RPMI8226 (cell line): ENCODE measurements at places on chromosomes 1 and 21.

DNA sequence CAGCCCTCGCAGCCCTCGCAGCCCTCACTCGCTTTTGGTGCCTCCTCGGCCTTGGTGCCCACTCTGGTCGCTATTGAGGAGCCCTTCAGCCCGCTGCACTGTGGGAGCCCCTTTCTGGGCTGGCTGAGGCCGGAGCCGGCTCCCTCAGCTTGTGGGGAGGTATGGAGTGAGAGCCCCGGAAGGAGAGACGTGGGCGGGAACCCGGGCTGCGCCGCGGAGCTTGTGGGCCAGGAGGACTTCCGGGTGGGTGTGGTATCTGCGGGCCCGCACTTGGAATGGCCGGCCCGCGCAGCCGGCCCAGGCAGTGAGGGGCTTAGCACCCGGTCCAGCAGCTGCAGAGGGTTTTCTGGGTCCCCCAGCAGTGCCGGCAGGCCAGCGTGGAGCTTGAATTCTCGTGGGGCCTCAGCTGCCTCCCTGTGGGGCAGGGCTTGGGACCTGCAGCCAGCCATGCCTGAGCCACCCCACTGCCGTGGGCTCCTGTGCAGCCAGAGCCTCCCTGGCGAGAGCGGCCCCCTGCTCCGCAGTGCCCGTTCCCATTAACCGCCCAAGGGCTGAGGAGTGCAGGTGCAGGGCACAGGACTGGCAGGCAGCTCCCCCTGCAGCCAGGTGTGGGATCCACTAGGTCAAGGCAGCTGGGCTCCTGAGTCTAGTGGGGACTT, 9.9 kb upstream of the CFHR2 start:
- peak; percentile 87 for DNase-seq

GRCh38 chr1:234975122-234975940, 153.3 kb downstream of the TOMM20 start:
- no peak for DNase-seq

DNA sequence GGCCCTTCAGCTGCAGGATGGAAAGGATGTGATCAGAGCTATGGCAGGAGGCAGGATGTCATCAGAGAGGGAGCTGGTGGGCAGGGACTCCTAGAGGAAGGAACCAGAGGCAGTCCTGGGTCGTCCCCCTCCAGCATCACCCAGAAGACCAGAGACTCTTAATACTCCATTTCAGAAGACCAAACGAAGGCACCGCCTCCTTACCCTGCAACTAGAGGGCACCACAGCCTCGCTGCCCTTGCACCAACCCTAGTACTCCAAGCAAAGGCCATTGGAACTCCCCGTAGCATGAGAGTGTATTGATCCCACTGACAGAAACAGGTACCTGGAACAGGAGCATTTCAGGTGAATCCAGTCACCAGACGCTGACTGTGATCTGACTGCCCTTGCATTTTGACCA, 598.1 kb downstream of the NPHP4 start:
- DNase-seq: peak; percentile 57

GRCh38 chr21:40622531-40622930, 224.4 kb downstream of the DSCAM start:
- peak; percentile 62 for DNase-seq

GRCh38 chr1:202009326-202010179, 834 bp upstream of the ELF3 start:
- DNase-seq: peak; percentile 80

DNA sequence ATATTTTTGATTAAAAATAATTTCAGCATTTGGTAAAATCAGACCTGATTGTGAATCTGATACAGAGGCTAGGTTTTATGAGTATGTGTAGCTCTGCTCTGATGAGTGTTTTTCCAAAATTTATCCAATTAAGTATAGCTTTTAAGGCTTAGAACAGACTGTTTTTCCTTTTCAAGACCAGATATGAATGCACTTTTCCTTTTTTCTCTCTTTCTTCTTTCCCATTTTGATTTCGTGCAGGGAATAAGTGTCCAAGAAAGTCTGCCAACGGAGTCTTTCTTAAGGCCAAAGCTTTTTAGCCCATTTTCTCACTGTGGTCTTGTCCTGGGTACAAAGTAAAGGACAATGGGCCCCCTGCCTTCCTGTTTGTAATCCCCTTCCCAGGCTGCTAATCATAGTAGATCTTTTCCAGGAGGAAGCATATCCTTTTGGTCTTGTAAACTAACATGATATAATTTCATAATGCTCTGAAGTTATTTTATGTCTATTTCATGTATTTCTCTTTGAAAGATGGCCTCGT, 2.9 kb downstream of the KIF1B start:
- no peak for DNase-seq

GRCh38 chr1:181972256-181972655, 89.3 kb downstream of the ZNF648 start:
- DNase-seq: no peak

DNA sequence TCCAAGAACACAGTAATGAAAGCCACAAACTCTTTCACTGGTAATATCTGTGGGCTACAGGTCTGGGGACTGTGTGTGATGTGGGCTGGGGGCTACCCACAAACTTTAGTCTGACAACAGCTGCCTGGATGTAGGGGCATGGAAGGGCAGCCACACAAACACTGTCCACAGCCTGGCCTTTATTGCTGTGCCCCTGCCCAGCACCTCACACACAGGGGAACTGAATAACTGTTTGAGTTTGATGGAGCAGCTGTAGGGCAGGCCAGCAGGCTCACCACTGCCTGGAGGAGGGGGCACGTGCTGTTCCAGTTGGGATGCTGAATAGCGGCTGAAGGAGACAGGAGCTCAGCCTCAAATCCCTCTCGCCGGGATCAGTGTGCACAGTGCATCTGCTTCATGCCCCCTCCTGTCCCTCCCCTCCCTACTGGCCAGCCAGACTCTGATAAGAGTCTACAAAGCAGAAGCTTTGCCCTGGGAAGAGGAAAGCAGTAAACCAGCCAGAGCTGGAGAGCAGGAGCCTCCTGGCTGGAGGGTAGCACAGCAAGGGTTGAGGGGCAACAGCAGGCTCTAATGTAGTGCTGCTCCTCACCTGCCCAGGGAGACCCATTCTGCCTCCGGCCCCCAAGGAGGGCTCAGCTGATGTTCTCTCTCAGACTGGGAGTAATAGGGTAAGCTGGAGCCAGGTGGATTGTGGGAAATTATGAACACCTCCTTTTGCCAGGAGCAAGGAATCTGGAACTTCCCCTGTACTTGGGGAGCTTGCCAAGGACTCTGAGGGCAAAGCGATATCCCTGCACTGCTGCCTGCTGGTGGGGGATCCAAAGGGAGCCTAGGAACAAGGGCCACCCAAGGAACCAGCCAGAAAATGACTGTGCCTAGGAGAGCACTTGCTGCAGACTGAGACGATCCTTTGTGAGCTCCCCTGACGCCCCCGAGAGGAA, 70.2 kb upstream of the GOLT1A start:
- no peak for DNase-seq

- no peak for DNase-seq
Measured at GRCh38 chr1:227774051-227774731, 39.0 kb downstream of the SNAP47 start.

GRCh38 chr1:11286735-11287410, 13.9 kb downstream of the UBIAD1 start:
- DNase-seq: no peak

- DNase-seq: no peak
Measured at GRCh38 chr1:113610372-113610771, 148.9 kb downstream of the PHTF1 start.

DNA sequence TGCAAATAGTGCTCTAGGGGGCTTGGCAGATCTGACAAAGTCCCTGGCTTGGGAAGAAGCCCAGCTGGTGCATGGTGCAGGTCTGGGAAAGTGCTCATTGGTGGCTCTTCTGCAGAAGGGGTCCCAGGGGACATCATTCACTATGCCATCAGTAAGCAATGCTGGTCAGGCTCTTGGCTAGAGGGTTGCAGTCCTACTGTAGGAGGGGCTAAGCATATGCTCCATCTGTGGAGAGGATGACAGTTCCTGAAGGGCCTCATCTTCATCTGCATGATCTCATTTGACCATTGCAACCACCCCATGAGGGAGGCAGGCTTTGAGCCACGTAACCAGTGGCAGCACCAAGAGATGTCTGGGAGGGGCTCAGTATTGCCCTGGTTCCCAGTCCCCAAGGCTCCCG, 31.5 kb upstream of the VASH2 start:
- no peak for DNase-seq

DNA sequence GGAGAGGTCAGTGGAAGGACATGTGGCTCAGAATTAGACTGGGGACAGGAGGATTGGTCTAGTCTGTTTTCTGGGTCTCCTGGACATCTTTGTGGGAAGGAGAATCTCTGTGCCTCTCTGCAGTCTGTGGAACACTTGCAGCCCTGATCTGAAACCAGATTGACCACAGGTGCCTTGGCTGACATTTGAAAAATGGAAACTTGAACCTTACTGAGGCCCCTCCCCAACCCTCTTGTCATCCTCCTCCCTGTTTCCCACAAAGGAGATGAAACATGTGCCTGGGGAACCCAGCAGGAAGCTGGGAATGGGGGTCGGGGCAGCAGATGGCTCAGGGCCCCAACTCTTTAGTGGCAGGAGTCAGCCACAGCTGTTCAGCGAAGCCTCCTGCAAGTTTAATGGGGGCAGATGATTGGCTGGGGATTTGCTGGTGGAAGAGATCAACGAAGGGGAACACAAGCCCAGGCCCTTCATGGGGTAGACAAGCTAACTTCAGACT, 18.1 kb downstream of the VASH2 start:
- DNase-seq: peak; percentile 16

- DNase-seq: peak; percentile 44
Measured at GRCh38 chr21:20882462-20883407, 115.5 kb upstream of the NCAM2 start.

DNA sequence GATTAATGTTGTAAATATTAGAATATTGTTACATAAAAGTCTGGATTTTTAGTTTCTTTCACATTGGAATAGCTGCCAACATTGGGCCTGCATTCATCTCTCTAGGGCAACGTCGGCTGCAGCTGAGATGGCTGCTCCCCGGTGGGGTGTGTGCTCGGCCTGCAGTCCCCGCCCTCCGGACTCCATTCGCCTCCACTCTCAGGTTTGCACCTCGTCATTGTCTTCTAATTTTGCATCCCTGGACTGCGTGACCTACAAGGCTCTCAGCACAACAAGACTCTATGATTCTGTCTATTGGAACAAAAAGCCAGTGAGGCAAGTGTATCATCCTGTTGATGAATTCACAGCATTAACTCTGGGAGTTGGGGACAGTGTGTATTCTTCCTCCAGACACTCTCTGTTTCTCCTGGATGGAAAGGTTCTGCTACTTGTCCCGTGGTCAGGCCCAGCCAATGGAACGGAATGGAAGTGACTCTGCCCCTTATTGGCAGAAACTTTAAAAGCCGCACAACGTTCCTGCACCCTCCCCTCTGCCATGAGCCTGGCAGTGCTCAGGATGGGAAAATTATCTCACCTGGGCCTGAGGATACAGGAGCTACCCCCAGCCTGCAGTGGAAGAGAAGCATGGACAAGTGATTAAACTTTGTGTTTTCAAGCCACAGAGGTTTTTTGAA, 105.0 kb upstream of the SAMD11 start:
- no peak for DNase-seq

DNA sequence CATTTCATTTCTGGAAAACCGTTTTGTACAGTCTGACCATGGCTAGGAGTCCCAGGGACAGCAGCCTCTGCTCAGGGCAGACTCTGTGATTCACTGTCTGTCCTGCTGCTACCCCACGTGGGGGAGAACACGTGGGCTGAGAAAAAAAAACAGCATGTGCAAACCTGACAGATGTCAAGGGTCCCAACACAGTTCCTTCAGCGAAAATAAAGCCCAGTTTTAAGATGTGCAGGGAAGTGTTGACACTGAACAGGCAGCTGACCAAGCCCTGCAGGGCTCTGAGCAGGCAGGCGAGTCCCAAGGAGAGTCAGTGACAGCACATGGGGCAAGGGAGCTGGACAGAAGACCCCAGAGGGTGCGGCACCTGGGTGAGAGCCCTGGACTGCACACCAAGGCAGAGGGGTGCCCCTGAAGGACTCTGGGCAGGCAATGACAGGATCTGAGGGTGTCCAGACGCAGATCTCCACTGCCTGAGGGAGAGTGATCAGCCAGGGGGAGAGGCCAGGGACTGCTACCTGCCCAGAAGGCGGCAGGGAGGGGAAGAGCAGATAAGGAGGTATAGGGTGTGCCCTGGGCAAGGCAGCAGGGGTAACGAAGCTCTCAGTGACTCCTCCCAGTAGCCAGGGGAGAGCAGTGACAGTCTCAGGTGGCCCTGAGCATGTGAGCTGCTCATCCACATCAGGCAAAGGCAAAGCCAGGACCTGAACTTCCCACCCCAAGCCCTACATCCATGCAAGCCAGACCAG, 5.1 kb upstream of the SPATC1L start:
- no peak for DNase-seq

DNA sequence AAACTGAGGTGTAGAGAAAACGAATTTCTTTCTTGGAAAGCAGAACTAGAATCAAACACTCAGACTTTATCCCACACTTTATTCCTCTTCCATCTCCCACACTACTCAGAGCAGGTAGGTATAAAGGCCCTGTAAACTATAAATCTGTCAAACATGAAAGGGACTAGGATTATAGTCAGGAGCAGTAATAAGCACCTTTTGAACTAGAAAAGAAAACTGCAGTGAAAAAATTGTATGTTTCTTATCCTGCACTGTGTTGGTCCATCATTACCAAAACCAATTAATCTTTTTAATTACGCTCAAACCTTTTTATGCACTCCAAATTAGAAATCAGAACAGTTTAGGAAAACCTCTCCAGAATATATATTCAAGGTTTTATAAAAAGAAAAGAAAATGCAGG, 47.6 kb downstream of the LPAR3 start:
- no peak for DNase-seq

DNA sequence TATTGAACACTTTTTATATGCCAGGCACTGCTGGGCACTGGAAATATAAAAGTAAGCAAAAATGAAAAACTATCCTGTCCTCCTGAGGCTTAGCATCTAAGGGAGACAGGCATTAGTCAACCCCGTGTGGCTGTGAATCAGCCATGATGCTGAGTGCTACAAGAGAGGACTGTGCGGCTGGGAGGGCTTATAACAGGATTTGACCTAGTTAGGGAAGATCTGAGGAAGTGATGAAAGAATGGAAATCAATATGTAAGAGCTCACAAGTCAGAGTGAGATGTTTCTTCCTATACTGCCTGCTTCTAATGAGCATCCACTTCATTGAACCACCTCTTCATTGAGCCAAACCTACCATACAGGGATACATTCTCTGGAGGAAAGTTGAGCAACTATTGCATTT, 15.1 kb downstream of the TRIM45 start:
- no peak for DNase-seq

DNA sequence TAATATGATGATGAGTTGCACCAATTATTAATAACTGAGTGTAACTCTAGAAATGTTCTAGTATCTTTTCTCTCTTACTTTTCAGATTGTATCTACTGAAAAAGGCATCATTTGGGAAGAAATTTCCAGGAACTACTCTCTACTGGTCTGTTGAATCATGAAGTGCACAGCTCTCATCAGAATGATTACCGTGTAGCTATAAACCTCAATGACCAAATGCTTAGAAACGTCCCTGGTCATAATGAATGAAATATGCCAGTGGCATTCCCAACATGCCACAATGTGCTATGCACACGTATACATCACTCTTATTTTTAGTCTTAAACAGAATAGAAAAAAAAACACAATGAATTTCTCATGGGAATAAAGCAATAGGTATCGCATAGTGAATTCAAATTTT, 534.3 kb upstream of the OLFM3 start:
- DNase-seq: no peak

- no peak for DNase-seq
Measured at GRCh38 chr1:40868051-40868723, 6.0 kb upstream of the CITED4 start.
